ENCODE measurements at places on chromosomes 2 and 18.

DNA sequence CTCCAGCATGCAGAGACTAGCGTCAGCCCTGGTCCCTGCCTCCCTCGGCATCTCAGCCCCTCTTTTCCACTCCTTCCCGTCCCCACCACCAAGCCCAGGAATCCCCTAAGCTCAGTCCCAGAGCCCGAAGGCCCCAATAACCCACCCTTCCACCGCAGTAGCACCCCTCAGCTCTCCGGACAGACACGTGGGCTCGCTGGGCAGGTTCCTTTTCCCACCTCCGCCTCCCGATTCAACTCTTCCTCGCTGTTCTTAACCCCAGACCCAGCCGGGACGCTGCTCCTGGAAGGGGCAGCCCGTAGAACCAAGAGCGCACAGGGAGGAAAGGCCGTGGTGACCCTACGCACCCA, 1.4 kb downstream of the IHH start:
- DNase-seq: no peak

DNA sequence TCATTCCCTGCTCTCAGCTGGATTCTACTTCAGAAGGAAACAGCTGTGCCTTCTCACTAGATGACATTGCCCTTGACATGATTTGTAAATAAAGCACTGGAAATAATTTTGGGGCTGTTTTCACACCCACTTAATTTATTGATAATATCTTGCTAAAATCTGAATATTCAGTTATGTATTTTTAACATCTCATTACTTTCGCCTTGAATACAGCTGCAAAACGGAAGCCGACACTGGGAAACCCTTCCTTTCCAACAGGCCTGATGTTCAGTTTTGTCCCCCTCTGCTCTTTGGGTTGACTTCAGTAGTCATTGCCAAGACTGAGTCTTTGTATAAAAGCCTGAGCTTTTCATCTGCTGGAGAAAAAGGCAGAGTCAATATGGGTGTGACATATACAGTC, 82.7 kb downstream of the DOCK10 start:
- no peak for DNase-seq

GRCh38 chr18:23626451-23627279, 36.0 kb downstream of the ANKRD29 start:
- DNase-seq: no peak

- no peak for DNase-seq
These were observed 261.4 kb upstream of the MEX3C start for GRCh38 chr18:51458861-51459260.

- DNase-seq: no peak
These were observed 147.9 kb downstream of the MGAT5 start for GRCh38 chr2:134401789-134402188.

DNA sequence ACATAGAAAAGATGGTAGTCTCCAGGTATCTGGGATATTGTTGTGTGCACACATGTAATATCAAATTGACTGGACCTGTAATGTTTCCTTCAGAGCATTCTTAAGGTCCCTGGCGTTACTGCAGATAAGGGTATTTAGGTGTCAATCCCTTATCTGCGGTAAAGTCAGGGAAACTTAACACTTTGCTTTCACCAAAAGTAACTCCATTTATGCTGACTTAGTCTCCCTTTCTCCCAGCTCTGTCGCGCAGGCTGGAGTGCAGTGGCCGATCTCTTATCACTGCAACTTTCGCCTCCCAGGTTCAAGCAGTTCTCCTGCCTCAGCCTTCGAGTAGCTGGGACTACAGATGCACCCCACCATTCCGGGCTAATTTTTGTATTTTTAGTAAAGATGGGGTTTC, 1.8 kb downstream of the CNNM3 start:
- no peak for DNase-seq

- DNase-seq: no peak
These were observed 156.8 kb downstream of the STK39 start for GRCh38 chr2:168090366-168091135.

GRCh38 chr18:45335282-45336043, 279.8 kb upstream of the SLC14A2 start:
- DNase-seq: peak; percentile 99

GRCh38 chr18:56221195-56222065, 417.0 kb downstream of the TXNL1 start:
- DNase-seq: no peak

GRCh38 chr2:229641676-229642075, 72.7 kb downstream of the DNER start:
- DNase-seq: peak; percentile 23

- no peak for DNase-seq
These were observed 3.7 kb downstream of the STEAP3 start for GRCh38 chr2:119227346-119227745.
